ENCODE measurements at places on chromosomes 1 and 21. TPM values are rescaled to one million over a fixed set of nuclear protein-coding genes. Genes with fewer than 3 reads are reported as not detected.
A peak's percentile ranks its signal among the peaks of the same experiment; 100 is the strongest.

Gene UMODL1
- total RNA-seq = not detected

GRCh38 chr1:167003711-167004110 is 14.6 kb downstream of the MAEL start:
- no peak for DNase-seq

GRCh38 chr1:41319106-41319755 is 42.0 kb upstream of the FOXO6 start:
- no peak for DNase-seq

DNA sequence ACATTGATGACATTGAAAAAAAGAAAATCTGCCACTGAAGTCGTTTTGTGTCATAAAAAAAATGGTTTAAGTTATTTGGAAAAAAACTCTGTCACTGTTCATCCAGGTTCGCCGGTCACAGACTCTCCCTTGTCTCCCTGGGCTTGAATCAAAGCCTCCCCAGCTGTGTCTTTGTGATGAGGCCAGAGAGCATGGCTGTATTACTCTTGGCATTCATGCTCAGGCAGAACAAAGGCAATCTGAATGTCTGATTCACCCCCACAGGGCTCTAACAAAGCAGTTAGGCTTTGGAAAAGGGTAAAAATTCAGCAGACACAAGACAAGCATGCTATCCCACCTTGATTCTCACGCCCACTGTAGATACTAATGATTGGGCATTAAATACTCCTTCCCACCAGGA is 304.3 kb upstream of the PLD5 start:
- no peak for DNase-seq

DNA sequence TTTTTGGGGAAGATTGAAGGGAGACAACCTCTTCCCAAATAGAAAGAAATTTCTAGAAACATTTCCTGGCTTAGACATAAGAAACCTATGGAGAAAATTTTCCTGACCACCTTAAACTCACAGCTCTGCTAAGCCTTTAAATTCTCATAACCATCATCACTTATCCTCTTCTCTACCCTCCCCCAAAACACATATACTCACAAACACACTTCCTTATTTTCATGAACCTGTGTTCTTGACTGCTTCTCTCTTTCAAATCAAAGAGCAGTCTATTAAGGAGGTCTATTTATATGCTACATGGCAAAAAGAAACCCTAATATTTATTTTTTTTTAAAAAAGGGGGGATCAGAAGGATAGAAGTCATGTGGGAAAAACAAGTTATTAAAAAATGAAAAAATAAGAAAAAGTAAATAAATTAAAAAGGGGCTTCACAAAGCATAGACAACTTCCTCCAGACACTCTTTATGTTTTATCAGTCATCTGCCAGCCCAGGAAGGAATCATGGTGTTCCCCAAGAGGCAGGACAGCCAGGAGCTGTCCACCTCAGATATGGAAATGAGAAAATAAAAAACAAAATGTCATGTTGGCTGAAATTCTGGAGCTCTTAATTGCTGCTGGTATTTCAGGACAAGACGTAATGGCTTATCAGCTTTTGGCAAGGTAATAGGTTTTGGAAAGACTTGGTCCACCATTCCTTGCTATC is 12.8 kb upstream of the RGS2 start:
- DNase-seq = no peak

GRCh38 chr1:27380224-27380623 is 2.9 kb downstream of the CD164L2 start:
- DNase-seq = peak; percentile 91

Gene NBPF15
- total RNA-seq = 79.0 TPM

DNA sequence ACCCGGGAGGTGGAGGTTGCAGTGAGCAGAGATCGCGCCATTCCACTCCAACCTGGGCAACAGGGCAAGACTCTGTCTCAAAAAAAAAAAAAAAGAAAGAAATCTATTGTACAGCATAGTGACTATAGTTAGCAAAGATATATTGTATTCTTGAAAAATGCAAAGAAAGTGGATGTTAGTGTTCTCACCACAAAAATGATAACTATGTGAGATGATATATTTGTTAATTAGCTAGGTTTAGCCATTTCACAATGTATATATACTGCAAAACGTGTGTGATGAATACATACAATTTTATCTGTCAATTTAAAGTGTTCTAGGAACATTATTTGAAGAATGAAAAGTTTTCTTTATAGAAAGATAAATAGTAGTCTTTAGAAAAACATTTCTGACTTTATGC is 179.9 kb downstream of the AK5 start:
- no peak for DNase-seq

Measured in osteoblast (primary cell).